ENCODE measurements at places on chromosomes 2 and 18. TPM values are rescaled to one million over a fixed set of nuclear protein-coding genes. Genes with fewer than 3 reads are reported as not detected.

DUSP2 gene
- polyA plus RNA-seq, result 95.4 TPM

SIGLEC15 gene
- not detected for polyA plus RNA-seq

FAM110C gene
- 1.8 TPM for polyA plus RNA-seq

NGEF gene
- not detected for polyA plus RNA-seq

HOXD3 gene
- polyA plus RNA-seq, result not detected

All from CD4-positive, CD25-positive, alpha-beta regulatory T cell (primary cell).